ENCODE measurements at places on chromosomes 7 and 10. TPM values are rescaled to one million over a fixed set of nuclear protein-coding genes. Genes with fewer than 3 reads are reported as not detected.
A peak's percentile ranks its signal among the peaks of the same experiment; 100 is the strongest.

DNA sequence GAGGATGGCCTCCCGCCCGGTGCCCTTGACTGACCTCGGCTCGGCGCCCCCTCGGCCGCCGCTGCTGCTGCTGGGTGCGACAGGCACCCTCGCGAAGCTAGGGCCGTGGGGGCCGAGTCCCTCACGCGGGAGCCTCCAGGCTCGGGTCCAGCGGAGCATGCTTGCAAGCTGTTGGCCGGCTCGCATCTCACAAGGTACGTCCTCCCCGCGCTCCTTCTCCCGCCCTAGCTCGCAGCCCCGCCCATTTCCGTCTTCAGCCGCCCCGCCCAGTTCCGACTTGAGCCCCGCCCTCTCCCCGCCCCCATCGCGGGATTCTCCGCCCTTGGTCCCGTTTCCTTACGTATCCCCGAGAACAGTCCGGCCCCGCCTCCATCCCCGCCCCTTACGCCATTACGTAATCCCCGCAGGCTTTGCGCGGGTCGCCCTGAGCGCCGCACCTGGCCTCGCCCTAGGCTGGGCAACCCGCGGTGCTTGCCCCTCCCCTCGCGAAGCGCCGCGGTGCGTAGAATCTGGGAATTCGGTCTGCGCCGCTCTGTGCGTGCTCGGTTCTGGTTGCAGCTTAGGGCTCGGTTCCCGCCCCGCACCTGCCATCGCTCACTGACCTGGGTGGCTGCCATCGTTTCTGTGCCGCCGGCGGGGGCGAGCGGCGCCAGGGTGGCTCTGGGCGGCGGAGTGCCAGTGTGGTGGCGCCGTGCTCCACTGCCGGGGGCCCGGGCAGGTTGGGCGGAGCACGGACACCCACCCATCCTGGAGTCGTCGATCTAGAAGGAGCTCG lies at the start of gene ABHD11:
TSS of gene ABHD11 (minus strand) at position 191 of the 775 bp plus-strand sequence. CDS start at position 159, 32 bp downstream.
- H3K27me3 ChIP-seq: no peaks in the 10 kb centered on the region
- H3K27ac ChIP-seq: peak within 1 kb of the TSS; percentile 91
- peaks cover 3% of the 10 kb centered on the region for H3K4me1 ChIP-seq
- DNase-seq: peak; percentile 99
- H3K36me3 ChIP-seq: peaks cover 16% of the 10 kb centered on the region

DNA sequence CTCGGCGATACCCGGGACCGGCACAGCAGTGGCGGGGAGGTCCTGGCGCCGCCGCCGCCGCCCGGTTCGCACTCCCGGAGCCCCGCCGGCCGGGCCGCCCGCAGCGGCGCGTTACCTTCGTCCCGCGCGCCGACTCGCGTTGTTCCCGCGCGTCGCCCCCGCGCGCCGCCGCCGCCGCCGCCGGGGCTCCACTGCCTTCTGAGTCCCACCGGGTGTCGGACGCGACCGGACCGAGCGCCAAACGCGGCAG lies at the start of gene EZH2:
TSS of gene EZH2 (minus strand) at position 243 of the 250 bp plus-strand sequence. CDS start 36,993 bp downstream, outside the sequence.
- peak within 1 kb of the TSS; percentile 71 for H3K4me3 ChIP-seq
- no peaks in the 10 kb centered on the region for H3K36me3 ChIP-seq
- H3K27me3 ChIP-seq: no peaks in the 10 kb centered on the region
- DNase-seq: no peak

Gene DYNC1I1
- total RNA-seq: 0.58 TPM

Gene NRAP
- not detected for total RNA-seq

GRCh38 chr10:58642283-58642682 lies 129.6 kb downstream of the BICC1 start:
- H3K4me3 ChIP-seq: no peak overlapping the region

Gene RBAK
- total RNA-seq: 16.1 TPM

- H3K4me1 ChIP-seq: no peaks in the 10 kb centered on the region
- no peaks in the 10 kb centered on the region for H3K36me3 ChIP-seq
- no peak overlapping the region for H3K27ac ChIP-seq
- no peak overlapping the region for H3K4me3 ChIP-seq
- H3K27me3 ChIP-seq: no peaks in the 10 kb centered on the region
These were observed 50.9 kb upstream of the ANTXRL start for GRCh38 chr10:46235705-46236545.
